ENCODE measurements at places on chromosomes 1 and 21. TPM values are rescaled to one million over a fixed set of nuclear protein-coding genes. Genes with fewer than 3 reads are reported as not detected.
A peak's percentile ranks its signal among the peaks of the same experiment; 100 is the strongest.

DNA sequence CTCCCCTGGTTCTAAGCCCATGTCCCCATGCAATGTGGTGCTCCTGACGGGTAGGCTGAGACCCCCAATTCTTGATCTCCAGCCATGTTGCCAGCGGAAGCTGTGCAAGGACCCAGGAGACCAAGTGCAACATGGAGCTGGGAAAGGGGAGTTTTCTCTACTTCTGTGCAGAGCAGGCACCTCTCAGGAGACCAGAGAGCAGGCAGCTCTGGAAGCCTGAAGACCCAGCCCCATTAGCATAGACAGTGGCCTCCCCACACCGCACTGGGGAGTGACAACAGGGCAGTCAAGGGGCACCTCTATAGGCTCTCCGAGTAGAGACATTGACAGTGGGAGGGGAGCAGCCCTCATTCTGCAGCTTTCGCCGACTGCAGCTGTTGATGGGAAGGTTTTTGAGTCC lies 410.2 kb downstream of the MATN1 start:
- DNase-seq, result no peak

DNA sequence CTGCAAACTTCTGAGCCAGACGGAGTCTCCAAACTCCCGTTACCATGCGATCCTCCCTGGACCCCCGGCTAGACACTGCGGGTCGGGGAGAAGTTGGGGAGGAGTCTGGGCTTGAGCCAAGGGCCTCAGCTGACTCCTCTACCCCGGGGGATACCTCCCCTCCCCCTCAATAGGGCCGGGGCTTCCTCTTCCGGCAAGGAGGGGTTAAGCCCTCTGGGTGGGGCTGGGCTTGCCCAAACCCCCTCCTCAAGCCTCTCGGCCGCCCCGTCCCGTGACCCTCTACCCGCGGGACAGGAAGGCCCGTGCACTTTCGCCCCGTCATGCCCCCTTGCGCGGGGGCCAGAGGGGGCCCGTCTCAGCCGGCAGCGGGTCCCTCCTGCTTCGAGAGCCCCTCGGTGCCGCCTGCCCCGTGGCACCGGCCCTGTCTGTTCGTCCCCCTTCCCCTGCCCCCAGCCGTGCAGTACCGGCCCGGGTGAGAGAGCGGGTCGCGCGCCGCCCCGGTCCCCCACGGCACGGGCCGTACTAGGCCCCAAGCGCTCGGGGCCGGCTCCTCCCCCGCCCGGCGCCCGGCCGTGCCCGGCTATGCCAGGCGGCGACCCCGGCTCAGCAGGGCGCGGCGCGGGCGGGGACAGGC lies 652 bp downstream of the ARL8A start:
- no peak for DNase-seq

- no peak for DNase-seq
These were observed 223.2 kb upstream of the NFIA start for GRCh38 chr1:60859111-60859510.

DNA sequence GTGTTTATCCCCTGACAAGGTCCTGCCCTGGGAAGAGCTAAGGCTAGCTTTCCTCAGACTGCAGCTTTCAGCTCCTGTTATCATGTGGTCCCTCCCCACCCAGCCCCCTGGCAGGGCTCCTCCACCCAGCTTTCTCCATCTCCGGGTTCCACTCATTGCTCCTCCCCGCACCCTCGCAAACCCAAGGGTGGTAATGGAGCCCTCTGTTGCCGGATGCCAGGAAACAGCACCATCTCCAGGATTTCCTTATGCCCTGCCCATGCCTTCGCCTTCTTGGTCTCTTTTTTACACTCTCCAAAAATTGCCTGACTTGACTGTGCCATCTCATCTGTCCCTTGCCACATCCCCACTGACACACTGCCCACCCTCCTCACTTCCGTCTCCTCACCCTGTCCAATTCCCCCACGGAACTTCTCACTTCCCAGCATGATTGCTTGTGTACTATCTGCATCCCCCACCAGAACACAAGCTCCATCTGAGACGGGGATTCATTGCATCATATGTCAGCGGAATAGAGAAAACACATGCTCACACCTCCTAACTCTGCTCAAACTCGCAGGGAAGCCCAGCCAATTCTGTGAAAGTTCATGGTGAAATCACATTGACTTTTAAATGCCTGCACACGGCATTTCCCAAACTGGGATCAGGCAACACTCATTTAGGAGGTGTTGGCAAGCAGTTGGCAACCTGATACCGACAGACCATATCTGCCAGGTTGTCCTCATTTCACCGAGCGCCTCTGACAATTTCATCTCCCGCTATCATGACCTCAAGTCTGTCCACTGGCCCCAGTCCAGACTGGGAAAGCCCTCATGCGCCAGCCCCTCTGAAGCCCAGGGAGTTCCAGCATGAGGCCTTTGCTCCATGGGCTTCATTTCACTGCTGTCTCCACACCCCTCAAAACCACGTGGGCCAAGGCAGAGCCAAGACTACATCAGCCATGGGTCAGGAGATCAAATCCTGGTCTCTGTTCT lies 201.1 kb downstream of the MATN1 start:
- no peak for DNase-seq

GRCh38 chr1:2778220-2778592 lies 23.3 kb downstream of the TTC34 start:
- DNase-seq, result no peak

- DNase-seq, result no peak
These were observed 6.9 kb upstream of the MX1 start for GRCh38 chr21:41418956-41419680.

DNA sequence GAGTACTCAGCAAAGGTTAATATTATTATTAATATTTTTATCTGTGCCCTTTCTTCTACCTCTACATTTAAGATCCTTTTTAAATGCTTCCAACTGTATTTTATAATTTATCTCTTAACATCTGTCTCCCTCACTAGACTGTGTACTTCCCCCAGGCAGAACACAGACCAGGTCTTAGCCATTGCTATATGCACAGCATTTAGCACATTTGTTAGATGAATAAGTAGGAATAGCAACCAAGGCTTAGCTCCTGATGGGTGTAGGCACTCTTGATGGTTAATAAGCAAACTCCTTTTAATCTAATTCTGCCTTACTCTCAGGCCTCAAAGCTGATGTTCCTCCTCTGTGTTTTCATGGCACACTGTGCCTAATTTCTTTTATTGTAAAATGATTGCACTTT lies 83.7 kb upstream of the GNG12 start:
- no peak for DNase-seq

- no peak for DNase-seq
These were observed 299.7 kb upstream of the PRMT6 start for GRCh38 chr1:106756752-106757151.

DNA sequence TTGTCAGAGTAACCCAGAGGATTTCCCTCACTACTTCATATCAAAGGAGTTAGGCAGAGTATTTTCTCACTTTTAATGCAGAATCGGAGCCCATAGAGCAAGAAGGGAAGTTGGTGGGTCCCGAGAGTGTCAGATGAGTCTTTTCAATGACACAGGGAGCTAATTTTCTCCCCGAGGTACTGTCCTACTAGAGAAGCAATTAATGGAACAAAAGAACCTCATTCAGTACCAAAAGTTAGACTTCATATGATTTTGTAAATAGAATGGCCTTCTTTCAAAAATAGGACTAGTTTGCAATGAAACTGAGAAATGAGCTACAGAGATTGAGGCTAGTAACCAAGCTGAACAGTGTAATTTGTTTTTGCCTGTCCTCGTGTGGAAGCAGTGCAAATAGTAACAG lies 3.9 kb downstream of the NCAM2 start:
- no peak for DNase-seq

DNA sequence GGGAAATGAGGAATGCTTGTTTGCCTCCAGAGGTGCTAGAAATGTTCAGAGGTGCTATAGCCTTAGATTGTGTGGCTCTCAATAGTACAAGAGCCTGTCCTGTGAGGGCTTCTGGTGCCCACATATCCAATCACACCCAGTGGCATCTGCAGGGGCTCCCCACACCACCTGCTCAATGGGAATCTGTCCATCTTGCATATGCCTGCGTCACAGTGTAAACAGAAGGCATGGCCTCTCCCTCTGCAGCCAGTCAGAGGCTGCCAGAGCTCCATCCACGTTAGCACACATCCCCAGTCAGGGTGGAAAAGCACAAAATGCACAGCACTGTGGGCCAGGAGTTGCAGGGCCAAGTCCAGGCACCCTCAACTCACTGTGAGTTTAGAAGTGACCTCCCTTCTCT lies 113.6 kb upstream of the GRIK3 start:
- no peak for DNase-seq

DNA sequence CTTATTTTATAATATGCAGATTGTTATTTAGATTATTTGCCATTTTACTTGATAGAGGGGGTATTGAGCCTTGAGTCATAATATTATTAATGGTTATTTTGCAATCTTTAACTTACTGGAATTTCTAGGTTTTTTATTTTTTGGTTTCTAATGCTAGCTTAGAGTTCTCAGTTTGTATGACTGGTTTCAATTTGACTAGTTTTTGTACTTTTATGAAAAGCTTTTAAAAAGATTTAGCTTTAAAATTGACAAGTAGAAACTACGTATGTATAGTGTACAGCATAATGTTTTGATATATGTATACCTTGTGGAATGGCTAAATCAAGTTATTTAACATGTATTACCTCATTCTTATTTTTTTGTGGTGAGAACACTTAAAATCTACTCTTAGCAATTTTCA lies 41.5 kb downstream of the CEP350 start:
- no peak for DNase-seq

GRCh38 chr1:79817031-79817560 lies 810.6 kb upstream of the ADGRL4 start:
- no peak for DNase-seq

DNA sequence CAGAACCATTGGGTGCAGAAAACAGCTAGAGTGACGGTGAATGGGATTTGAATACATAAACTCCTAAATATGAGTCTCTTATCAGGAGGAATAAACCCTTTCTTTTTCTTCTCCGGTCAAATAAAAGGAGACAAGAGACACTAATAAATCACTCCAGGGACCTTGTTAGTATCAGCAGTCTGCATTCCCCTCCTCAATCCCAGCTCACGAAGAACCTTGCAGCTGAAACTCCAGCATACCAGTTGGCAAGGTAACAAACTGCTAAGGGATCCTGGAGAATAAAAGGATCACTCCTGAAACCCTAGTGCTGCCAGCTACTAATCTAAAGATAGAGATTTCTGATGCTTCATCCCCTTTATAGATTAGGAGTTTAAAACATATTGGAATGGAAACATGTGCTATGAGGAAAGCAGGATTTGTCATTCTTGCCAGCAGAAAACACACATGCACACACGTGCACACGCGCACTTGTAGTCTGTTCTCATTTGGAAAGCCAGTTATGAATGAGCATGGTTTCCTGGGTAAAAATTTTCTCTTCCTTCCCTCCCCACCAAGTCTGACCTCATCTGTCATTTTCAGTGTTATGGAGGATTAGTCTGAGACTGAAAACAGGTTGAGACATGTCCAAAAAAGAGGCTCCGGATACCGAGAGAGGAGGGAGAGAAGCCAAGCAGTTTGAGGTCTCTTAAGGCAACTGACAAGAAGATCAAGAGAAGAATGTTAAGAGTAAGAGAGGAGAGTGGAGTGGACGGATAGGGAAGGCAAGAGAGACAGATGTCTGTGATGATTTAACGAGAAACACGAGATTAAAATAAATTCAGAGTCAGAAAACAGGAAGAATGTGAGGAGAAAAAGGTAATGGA lies 10.9 kb downstream of the IER5 start:
- DNase-seq, result peak; percentile 73

DNA sequence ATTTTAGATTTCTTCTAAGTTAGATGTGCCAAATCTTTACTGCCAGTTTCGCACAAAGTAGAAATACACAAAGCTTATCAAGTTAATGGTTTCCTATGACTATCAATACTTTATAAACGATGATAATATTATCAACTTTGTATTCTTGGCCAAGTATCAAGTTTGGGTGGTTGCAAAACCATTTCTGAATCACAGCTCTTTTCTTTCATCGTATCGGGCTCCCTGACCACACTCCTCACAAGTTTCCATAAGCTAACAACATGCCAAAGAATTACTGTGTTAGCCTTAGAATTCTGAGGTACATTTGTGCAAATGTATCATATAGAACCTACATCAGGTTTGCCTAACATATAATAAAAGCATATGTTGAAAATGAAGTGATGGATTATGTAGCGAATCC lies 311.0 kb downstream of the KCTD3 start:
- no peak for DNase-seq

DNA sequence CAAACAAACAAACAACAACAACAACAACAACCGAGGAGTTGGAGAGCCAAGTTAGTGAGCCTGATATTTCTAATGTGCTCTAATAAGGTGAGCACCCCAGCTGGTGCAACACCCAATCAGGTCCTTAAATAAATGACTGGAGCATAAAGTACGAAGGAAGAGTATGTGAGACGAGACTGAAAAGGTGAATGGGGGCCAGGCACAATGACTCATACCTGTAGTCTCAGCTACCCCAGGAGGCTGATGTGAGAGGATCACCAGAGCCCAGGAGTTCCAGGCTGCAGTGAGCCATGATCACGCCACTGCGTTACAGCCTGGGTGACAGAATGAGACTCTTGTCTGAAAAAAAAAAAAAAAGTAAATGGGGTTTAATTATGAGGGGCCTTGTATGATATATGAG lies 152.0 kb upstream of the ZRANB2 start:
- no peak for DNase-seq

- no peak for DNase-seq
These were observed 293.1 kb upstream of the LYPLAL1 start for GRCh38 chr1:218880484-218881060.

DNA sequence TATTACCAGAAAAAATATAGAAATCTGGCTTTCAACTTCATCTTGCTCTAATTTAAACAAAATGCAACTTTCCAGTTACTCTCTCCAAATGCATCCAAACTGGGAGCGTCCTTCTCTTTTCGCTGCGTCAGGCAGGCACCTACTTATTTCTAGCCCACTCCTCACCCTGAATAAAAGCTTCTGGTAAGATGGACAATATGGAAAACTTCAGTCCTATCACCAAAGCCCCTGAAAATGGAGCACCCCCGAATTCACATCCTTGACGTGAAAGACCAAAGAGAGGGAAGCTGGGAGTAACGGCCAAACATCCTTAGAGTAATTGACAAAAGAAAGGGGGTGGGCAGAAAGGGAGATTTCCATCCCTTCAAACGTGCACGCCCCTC lies 5.5 kb upstream of the PROX1 start:
- DNase-seq, result no peak

GRCh38 chr1:165062346-165062745 lies 294.2 kb downstream of the LMX1A start:
- no peak for DNase-seq

DNA sequence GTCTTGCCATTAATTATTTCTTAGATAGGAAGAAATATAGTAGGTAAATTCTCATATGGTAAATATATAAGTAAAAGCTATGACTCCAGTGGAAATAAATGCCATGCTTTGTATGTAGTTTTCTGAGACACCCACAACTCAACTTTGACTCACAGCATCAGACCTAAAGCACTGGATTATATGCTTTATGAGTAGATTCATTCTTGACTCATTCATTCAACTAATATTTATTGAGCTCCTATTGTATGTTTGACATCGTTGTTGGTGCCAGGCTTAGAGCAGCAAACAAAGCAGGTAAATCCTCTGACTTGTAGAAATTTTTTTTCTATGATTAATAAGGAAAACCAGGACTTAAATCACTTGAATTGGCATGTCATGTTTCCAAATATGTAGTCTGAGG lies 211.4 kb downstream of the PTPRC start:
- no peak for DNase-seq

- DNase-seq, result no peak
These were observed 998.5 kb downstream of the ADGRL2 start for GRCh38 chr1:82799261-82799660.

The HFM1 gene
- total RNA-seq, result not detected

The S1PR1 gene
- total RNA-seq, result 191 TPM

The TRIM46 gene
- total RNA-seq, result 6.1 TPM

The ST6GALNAC5 gene
- total RNA-seq, result not detected

The CRNN gene
- total RNA-seq, result not detected

The RXRG gene
- not detected for total RNA-seq

The C1QB gene
- not detected for total RNA-seq

Data from CD4-positive, CD25-positive, alpha-beta regulatory T cell (primary cell).